ENCODE measurements at places on chromosomes 7 and 10. TPM values are rescaled to one million over a fixed set of nuclear protein-coding genes. Genes with fewer than 3 reads are reported as not detected.

GPR37 gene
- 24.3 TPM for total RNA-seq

PLCE1 gene
- 10.1 TPM for total RNA-seq

CAMK2B gene
- total RNA-seq = 96.1 TPM

PRPS1L1 gene
- total RNA-seq = not detected

STRIP2 gene
- total RNA-seq = 0.94 TPM

TRPV5 gene
- total RNA-seq = 0.31 TPM

NCF1 gene
- total RNA-seq = not detected

ANK3 gene
- 260 TPM for total RNA-seq

- DNase-seq = no peak
Observed at GRCh38 chr7:105880571-105881330, 4.4 kb upstream of the ATXN7L1 start.

DNA sequence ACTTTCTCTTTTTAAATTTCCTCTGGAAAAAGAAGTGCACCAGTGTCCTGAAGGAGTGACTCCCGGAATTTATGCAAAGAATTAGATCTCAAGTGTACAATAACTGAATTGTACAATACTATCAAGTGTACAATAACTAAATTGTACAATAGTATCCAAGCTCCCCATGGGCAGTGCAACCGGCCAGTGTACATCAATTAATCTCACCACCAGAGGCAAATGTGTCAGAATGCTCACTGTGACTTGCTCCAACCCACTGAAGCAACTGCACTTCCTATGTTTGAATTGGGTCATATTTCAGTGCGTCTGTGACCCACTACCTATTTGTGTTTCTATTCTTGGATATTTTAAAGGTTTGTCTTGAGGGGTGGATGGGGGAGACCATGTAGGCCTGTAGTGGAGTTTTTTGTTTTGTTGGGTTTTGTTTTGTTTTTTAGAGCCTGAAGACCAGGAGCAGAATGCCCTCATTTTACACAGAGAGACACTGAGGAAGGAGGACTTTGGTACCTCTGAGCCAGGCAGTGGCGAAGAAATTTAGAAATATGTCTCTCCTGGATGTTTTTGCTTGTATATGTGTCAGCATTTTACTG, 78.5 kb upstream of the CTTNBP2 start:
- no peak for DNase-seq

DNA sequence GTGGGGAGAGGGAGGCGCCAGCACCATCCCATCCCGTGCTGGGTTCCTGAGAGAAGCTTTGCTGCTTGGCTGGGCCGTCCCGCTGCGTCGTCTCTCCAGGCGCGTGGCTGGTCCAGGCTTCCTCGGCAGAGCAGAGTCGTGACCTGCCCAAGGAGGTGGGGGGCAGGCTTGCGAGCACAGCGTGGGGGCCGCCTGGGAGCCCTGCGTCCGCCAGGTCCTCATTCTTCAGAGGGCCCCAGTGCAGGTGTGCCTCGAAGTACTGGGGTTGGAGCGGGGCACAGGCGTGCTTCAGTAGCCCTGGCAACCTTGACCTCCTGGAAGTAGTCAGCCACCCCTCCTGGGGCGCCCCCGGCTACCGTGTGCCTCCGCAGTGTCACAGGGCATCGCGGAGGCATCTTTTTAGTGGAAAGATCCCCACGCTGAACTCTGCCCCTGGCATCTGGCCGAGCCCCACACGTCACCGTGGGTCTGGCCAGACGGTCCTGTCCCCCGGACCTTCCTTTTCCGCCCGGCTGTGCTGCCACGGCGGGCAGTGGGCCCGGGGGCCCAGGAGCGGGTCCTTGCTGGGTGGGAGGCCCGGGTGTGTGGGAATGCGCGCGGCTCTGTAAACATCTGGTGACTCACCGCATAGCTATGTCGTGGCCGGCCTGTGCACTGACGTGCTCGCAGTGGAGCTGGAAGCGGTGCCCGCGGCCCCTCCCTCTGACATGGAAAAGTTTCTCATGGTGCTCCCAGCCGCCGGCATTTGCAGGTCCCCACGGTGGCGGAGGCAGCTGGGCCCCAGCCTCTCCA, 6.4 kb downstream of the MAFK start:
- peak; percentile 79 for DNase-seq

DNA sequence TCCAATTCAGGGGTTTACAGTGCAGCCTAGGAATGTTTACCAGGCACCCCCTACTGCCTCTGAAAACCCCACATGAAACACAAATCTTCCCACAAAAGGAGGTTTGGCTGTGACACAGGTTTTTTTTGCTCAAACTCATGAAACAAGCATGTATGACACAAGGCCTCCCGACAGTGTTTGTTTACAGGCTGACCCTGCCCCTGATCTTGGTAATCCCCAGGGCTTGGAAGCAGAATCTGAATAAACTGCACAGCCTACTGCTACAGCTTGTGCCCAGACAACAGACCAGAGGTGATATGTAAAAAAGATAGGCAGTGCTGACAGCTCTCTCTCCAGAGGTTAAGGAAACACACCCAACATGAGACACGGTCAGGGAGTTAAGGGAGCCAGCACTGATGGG, 184.2 kb downstream of the KMT2E start:
- no peak for DNase-seq

DNA sequence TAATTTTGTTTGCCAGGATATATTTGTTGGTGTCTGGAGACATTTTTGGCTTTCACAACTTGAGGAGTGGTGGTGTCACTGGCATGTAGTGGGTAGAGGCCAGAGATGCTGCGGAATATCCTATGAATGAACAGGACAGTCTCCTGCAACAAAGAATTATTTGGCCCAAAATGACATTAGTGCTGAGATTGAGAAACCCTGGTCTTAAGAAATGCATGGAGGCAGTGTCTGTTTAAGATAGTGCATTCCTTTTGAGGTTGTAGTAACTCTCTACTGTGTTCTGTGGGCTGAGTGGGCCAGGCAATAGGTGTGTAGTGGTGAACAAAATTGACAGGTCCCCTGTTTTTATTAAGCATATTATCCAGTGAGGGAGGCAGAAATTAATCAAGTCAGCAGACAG, 165.5 kb downstream of the CDK14 start:
- no peak for DNase-seq

DNA sequence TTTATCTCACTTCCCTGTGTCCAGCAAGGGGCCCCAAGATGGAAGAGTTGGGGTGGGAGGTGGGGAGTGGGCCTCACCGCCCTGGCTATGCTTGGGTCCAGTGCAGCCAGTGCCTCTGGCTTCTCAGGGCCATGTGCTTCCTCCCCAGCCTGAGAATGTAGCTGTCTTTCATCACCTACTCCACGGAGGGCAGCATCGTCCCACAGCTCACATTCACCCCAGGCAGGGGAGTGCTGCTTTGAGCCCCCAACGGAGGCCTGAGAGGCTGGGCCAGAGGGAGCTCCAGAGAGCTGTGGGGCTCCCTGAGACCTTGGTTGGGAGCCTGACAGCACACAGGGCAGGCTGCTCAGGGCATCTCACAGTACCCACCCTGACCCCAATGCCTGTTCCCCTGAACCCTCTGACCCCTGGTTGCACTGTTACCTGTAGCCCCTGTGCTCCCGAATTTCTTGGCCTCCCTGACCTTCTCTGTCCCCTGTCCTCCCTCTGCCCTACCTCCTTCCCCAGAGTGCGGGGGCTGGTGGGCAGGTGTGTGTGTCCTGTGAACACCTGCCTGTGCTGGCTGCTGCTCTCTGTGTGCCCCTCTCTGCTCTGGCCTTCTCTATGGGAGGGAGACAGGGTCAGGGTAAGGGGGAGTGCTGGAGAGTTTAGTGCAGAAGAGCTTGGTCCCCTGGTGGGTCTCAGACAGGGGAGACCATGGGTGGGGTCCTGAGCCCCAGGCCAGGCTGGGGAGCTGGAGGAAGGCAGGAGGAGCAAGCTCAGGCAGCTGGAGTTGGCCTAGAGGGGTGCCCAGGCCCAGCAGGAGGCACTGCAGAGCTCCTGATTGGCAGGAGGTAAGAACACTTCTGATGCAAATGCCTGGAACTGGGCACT, 19.6 kb upstream of the ZNF488 start:
- no peak for DNase-seq

- no peak for DNase-seq
Observed at GRCh38 chr10:91598211-91598977, 34.5 kb downstream of the PPP1R3C start.

GRCh38 chr10:27844223-27844622, 98.6 kb upstream of the MKX start:
- no peak for DNase-seq

DNA sequence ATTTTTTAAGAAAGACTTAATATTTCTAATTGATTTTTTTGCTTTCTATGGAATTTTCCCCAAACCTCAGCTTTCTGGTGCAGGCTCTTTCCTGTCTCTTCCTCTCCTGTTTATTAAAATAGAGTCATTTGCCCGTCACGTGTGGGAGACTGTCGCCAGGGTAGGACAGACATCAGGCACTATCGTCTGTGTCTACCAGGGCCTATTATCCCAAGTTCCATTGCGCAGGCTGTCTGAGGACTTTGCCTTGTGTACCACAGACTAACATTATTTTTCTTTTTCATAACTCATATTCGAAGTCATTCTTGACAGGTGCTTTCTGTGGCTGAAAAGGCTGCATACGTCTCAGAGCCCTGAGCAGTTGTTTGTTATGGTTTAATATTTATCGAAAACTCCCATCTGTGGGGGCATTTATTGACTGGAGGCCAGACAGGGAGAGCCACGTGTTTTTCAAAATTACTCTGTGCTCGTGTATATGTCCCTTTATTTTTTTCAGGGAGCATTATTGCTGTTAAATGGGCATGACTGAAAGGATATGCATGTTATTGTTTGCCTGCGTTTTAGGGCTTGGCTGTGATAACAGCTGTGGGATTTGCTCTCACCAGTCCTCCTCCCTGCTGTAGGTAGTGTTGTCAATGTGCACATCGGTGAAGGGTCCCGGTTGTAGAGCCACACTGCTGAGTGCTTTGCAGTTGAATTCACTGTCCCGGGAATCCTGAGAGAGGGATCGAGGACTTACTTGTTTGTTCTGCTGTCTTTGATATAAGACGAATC, 89.8 kb downstream of the CAMK1D start:
- no peak for DNase-seq

GRCh38 chr7:39733881-39734632, 110.7 kb downstream of the RALA start:
- no peak for DNase-seq

DNA sequence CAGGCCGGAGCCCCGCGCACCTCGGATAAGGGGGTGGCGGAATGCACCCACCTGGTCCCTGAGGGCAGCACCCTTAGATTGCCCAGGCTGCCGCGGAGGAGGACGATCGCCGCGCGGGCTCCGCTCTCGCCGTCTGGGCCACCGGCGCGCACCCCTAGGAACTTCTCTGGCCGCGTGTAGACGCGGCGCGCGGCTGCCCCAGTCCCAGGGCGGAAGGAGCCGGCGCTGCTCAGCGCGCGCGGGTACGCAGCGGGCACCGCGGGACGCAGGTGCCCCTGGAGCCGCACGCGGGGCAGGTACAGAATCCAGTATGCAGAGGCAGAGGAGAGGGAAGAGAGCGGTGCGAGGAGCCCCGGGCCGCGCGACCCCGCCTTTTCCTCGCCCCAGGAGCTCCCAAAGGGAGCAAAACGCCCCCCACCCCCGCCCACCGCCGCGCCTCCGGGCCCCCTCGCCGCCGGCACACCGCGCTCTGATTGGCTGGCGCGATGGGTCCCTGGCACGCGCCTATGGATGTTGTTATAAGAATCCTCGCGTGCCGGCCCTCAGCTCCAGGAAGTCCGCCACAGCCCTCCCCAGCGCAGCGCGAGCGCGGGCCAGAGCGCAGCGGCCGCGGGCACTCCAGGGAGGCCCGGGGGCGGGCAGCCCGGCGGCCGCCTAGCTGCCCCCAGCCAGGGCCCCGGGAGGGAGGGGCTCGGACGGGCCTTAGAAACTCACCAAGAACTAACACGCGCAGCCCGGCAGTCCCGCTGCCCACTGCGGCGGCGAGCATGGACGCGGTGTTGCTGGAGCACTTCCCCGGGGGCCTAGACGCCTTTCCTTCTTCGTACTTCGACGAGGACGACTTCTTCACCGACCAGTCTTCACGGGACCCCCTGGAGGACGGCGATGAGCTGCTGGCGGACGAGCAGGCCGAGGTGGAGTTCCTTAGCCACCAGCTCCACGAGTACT, at the start of gene PTF1A:
Gene PTF1A, plus strand, starts transcription at position 549 of the 948 bp plus-strand sequence. Its CDS starts 219 bp downstream, at position 768.
- DNase-seq = no peak

GRCh38 chr7:130398526-130399090, 18.3 kb downstream of the CPA1 start:
- DNase-seq = no peak

DNA sequence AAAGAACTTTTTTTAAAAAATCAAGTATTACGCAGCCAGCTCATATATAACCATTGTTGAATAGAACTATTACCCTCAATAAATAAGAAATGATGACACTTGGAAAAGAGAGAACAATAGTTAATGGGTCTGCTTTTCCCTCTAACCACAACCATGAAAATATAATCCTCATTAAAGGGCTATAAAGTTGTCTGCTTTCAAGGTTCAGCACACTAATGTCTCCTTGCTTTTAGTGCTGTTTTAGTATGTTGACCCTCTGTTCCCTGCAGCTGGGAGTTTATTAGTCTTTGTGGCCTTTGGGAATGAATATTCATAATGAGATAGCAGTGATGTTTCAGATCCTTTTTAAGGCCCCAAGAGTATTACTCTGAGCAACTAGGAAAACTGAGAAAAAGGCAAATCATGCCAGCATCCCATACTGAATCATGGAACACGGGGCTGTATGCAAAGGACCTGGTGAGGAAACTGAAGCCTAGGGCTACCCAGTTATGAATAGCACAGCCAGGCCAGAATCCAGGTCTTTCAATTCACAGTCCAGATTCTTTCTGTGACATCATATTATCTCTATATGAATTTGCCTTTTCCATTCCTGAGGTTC, 332.0 kb upstream of the LRGUK start:
- DNase-seq = no peak

DNA sequence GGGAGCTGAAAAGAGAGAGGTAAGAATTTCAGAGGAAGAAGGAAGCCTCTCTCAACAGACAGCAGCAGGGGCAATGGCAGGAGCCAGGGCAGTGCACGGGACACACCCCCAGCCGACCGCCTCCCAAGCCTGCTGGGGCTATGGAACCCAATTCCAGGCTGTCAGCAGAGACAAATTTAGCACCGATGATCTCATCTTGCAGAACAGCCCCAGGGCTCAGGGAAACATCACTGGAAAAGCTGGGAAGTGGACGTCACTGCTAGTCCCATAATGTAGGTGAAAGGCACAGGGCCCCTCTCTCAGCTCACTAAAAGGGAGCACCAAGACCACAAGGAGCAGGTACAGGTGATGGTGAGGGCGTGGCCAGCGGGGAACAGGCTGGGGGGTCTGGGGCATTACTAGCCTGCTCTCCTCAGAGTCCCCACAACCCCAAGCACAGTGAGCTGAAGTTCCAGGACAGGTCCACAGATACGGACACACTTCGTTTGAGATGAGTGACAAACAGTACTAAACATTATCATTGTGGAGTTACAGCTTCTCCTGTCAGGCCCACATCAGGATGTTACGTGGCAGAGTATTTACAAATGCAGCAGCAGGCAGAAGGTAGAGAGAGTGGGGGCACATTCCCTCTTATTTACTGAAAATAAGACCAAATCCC, 103.7 kb downstream of the PLXNA4 start:
- peak; percentile 17 for DNase-seq

DNA sequence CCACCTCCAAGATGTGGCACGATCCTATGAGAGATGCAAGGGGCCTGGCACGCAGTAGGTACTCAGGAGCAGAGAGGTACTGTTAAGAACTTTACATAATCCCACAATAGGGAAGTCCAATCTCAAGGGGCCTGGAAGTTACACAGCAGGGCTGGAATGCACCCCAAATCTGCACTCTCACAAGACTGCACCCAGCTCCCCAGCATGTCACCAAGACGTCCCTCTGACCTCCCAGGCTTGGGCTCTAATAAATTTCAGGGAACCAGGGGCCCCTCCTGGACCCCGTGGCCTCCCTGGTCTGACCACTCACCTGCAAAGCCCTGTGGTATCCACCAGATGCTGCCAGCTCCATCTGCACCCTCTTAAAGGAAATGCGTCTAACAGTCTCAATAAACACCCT, 94.9 kb downstream of the OAT start:
- no peak for DNase-seq
